ENCODE measurements at places on chromosomes 12 and 14. TPM values are rescaled to one million over a fixed set of nuclear protein-coding genes. Genes with fewer than 3 reads are reported as not detected.

FOXG1 gene
- not detected for total RNA-seq

PZP gene
- not detected for total RNA-seq

SNW1 gene
- 142 TPM for total RNA-seq

SIX4 gene
- total RNA-seq: not detected

DNA sequence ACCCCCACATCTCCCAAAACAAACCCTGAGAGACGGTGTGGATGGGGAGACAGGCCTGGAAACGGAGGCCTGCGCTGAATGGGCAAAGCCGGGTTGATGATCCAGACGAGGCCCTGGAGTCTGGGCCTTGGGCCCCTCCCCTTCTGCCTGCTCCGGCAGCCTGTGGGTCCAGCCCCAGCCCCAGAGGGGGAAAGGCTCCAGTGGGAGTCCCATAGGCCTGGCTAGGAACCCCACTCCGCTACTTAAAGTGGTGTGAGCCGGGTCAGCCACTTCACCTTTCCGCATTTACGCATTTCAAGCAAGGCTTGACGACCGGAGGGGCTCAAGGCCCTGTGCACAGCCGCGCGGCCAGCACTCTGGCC, 695 bp upstream of the TNFAIP2 start:
- DNase-seq: no peak
